H9 (cell line): ENCODE measurements at places on chromosomes 6 and 20.
A peak's percentile ranks its signal among the peaks of the same experiment; 100 is the strongest.

- peak; percentile 93 for DNase-seq
- no peak within 1 kb of the TSS for H3K27ac ChIP-seq
- no peaks in the 10 kb centered on the region for H3K27me3 ChIP-seq
- H3K36me3 ChIP-seq, result peaks cover 22% of the 10 kb centered on the region
- H3K4me3 ChIP-seq, result peak within 1 kb of the TSS; percentile 98
Measured at GRCh38 chr6:5260661-5261544, at the start of the genes FARS2 and LYRM4. FARS2 (plus strand) TSS chr6:5261513. LYRM4 (minus strand) TSS chr6:5260950; CDS start chr6:5260733, 217 bp downstream.

DNA sequence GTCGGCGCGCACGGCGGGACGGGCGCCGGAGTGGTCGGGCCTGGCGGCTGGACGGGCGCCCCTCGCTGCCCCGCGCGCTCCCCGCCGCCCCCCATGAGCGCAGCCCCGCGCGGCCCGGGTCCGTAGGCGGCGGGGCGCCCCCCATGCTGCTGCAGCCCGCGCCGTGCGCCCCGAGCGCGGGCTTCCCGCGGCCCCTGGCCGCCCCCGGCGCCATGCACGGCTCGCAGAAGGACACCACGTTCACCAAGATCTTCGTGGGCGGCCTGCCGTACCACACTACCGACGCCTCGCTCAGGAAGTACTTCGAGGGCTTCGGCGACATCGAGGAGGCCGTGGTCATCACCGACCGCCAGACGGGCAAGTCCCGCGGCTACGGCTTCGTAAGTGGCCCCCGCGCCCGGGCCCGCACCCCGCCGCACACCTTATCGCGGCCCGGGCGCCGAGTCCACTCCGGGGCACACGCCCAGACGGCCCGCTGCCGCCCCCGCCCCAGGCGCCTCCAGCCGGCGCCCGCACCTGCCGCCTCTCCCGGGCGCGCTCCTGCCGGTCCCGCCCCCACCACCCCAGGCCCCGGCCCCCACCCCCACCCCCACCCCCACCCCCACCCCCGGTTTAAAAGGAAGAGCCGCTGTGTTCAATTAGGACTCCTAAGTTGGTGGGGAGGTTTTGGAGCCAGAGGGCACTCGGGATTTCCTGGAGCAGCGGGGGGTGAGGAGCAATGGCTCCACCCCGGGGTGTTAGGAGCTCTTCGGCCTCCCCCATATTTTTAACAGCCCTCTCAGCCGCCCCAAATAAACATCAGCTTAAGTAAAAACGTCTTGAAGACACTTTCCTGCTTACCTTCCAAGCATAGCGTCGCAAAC is 474 bp downstream of the RBM38 start:
- H3K36me3 ChIP-seq, result peaks cover 32% of the 10 kb centered on the region
- no peak overlapping the region for H3K27ac ChIP-seq
- peak overlapping the region; percentile 83 for H3K4me3 ChIP-seq

- no peak for DNase-seq
- no peaks in the 10 kb centered on the region for H3K27me3 ChIP-seq
- no peak overlapping the region for H3K4me3 ChIP-seq
- H3K27ac ChIP-seq, result no peak overlapping the region
- no peaks in the 10 kb centered on the region for H3K4me1 ChIP-seq
Measured at GRCh38 chr20:16491294-16491905, 81.8 kb downstream of the KIF16B start.

DNA sequence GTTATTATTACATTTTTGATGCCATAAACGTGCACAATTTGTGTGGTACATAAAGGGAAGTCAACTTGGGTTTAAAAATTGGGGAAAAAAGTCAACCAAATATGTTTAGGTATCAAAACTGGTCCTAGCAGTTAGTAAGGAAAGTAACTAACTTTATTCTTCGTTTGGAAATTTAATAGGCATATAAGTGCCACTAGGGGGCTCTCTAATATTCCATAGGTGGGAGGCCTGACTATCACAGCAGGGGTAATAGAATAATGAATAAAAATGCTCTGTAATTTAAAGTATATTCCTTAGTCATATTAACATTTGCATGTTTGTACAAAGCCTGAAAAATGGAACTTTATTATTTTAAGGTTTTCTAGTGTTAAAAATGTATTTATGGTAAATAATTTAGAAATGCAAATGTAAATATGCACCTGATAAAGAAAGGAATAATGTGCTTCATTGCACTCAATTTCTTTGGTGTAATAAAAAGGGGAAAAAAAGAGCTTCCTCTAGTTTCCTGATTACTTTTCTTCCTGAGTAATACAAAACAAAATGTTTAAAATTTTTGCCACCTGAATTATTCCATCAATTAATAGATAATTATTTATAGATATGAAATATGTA is 125.7 kb upstream of the HDAC2 start:
- no peaks in the 10 kb centered on the region for H3K27me3 ChIP-seq
- no peak for DNase-seq
- no peak overlapping the region for H3K4me3 ChIP-seq
- H3K36me3 ChIP-seq, result no peaks in the 10 kb centered on the region
- H3K4me1 ChIP-seq, result no peaks in the 10 kb centered on the region

GRCh38 chr20:19889011-19889953 is 127.9 kb upstream of the NAA20 start:
- no peaks in the 10 kb centered on the region for H3K27me3 ChIP-seq
- H3K4me1 ChIP-seq, result no peaks in the 10 kb centered on the region; the same call in 1 of the 2 replicates
- no peak overlapping the region for H3K27ac ChIP-seq
- no peak overlapping the region for H3K4me3 ChIP-seq
- DNase-seq, result no peak

DNA sequence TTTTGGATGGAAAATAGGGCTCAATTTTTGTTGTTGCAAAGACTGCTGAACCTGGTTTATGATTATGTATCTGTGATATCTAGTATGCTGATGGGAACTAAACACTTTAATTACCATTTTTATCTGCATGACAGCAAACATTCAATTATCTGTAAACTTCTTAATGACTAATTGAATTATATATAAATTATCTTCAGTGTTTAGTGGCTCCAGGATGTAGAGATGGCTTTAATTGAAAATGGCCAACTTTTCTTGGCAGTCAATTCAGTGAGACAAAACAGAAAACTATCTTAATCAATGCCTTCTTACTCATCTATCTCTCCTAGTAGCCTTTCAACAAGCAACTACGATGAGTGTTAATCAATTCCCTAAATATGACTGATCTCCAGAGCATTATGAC is 591.3 kb downstream of the HACE1 start:
- no peak overlapping the region for H3K4me3 ChIP-seq
- H3K27ac ChIP-seq, result no peak overlapping the region
- no peaks in the 10 kb centered on the region for H3K27me3 ChIP-seq
- H3K4me1 ChIP-seq, result no peaks in the 10 kb centered on the region
- H3K36me3 ChIP-seq, result no peaks in the 10 kb centered on the region

- no peak overlapping the region for H3K27ac ChIP-seq
- no peak for DNase-seq
- H3K36me3 ChIP-seq, result no peaks in the 10 kb centered on the region
- no peaks in the 10 kb centered on the region for H3K27me3 ChIP-seq
- peaks cover 5% of the 10 kb centered on the region; the same call in 1 of the 2 replicates for H3K4me1 ChIP-seq
Measured at GRCh38 chr20:56957737-56958553, 308.5 kb downstream of the BMP7 start.

DNA sequence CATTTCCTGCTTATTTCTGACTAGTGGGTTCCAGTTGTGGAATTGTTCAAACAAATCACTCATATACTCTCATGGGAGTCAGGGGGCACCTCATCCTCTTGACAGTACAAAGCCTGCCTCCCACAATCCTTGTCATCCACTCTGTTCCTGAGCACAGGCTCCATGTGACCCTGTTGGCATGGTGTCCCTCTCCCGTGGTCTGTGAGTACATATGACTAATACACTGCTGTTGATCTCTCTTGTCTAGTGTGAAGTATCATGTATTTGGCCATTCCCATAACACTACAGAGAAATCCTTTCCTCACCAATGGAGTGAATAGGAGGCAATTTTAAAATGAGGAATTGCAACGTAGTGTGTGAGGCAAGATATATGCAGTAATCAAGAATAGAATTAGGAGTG is 185.3 kb downstream of the OGFRL1 start:
- H3K4me3 ChIP-seq, result no peak overlapping the region
- DNase-seq, result no peak
- no peaks in the 10 kb centered on the region; the same call in 1 of the 2 replicates for H3K4me1 ChIP-seq

GRCh38 chr6:18792866-18793265 is 405.7 kb downstream of the RNF144B start:
- H3K4me1 ChIP-seq, result no peaks in the 10 kb centered on the region
- no peak overlapping the region for H3K27ac ChIP-seq
- no peak overlapping the region for H3K4me3 ChIP-seq
- no peak for DNase-seq

DNA sequence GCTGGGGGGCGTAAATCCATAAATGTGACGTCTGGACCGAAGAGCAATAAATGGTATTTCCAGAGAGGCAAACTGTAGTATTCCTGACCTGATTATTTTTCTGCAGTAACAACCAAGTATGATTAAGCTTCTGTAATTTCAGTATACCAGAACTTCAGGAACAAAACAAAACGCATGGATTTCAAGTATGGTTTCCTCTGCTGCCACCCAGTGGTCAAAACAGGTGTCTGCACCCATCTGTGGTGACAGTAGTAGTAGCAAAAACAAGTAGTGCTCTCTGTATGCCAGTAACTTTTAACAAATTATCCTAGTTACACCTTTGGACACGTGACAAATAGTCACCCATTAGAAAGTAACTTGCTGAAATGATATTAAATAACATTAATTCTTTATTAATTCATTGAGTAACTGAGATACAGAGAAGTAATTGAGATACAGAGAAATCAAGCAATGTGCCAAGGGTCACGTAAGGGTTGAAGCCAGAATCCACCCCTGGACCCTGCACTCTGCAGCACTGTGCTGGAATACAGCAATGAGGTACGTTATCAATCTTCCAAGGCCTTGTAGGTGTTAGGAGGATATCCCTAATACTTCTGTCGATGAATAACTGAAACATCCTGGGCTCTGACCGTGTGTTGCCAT is 7.9 kb downstream of the CALHM4 start:
- no peaks in the 10 kb centered on the region for H3K36me3 ChIP-seq
- DNase-seq, result peak; percentile 68
- H3K4me3 ChIP-seq, result peak overlapping the region; percentile 17; the same call in 1 of the 2 replicates
- H3K27ac ChIP-seq, result no peak overlapping the region
- H3K4me1 ChIP-seq, result no peaks in the 10 kb centered on the region

GRCh38 chr6:37891072-37891471 is 71.5 kb downstream of the ZFAND3 start:
- H3K36me3 ChIP-seq, result peaks cover 2% of the 10 kb centered on the region; the same call in 1 of the 2 replicates
- no peaks in the 10 kb centered on the region for H3K4me1 ChIP-seq
- no peak overlapping the region for H3K4me3 ChIP-seq
- no peak overlapping the region for H3K27ac ChIP-seq

- no peaks in the 10 kb centered on the region for H3K27me3 ChIP-seq
- H3K4me3 ChIP-seq, result no peak overlapping the region
- no peaks in the 10 kb centered on the region; the same call in 2 of the 3 replicates for H3K36me3 ChIP-seq
Measured at GRCh38 chr6:73796881-73797280, 100.9 kb downstream of the CD109 start.

DNA sequence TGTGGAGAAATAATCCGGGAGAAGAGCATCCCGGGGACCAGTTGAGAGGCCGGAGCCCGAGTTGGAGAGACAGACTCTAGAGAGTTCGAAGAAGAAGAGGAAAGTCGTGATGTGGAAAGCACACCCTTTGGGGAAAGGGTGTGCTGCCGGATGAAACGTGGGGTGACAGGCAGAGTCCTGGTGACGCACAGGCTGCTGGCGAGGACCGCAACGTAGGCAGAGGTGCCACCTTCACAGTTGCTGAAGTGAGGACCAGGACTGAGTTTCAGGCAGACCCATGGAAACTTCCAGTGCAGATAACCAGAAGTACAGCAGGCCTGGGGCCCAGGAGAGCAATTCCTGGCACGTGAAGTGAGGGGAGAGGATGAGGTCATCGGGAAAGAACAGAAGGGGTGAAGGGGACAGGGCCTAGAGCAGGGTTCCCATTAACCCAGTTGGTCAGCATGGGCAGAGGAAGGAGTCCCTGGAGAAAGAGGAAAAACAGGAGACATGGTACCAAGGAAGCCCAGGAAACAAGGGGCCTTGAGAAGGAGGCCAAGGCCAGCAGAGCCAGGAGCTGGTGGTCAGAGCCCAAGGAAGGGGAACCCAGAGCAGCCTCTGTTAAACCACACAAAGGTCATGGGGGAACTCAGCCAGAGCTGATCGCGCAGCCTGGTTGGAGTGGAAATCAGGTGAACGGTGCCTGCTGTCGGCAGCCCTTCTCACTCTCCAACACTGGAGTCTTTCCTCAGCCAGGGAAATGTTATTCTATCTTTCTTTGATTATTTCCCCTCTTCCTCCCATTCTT is 84.1 kb downstream of the PRND start:
- H3K27ac ChIP-seq, result no peak overlapping the region
- H3K4me1 ChIP-seq, result no peaks in the 10 kb centered on the region
- H3K4me3 ChIP-seq, result no peak overlapping the region
- H3K36me3 ChIP-seq, result no peaks in the 10 kb centered on the region
- DNase-seq, result no peak

DNA sequence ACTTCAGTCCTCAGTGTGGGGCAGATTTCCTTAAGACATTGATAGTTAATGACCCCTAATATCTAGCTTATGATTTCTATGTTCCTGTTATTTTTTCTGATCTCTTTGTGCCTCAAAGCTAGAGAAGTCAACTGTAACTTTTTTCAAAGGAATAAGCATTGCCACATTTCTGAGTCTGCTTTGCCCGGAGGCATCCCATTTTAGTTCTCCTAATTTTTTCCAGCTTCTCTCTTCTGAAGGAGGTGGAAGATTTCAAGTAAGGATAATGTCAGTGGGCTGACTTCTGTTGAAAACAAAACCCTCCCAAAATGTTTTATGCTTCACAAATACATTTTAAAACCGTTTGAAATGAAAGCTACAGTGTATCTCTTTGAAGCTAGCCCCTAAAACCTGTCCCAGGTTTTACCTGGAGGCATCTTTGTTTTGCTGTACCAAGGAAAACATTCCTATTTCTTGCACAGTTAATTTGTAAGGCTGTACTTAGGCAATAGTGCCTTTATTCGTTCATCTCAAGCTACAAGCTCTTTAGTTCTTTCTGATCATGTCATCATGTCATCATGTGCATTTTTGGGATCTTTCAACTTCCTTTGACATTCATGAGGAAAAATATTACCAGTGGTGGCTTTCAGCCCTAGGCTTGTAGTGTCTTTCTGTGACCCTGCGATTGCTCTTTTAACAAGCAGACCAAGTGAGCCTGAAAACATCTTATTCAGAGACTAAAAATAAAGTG is 45.7 kb downstream of the TSPYL4 start:
- H3K4me1 ChIP-seq, result no peaks in the 10 kb centered on the region
- no peak overlapping the region for H3K4me3 ChIP-seq
- H3K27me3 ChIP-seq, result no peaks in the 10 kb centered on the region
- H3K36me3 ChIP-seq, result no peaks in the 10 kb centered on the region
- no peak overlapping the region for H3K27ac ChIP-seq

GRCh38 chr20:47326658-47327268 is 29.7 kb downstream of the ZMYND8 start:
- H3K27ac ChIP-seq, result no peak overlapping the region
- H3K4me1 ChIP-seq, result peaks cover 24% of the 10 kb centered on the region; the same call in 1 of the 2 replicates
- H3K4me3 ChIP-seq, result 0 out of 3 replicates have a peak overlapping the region, but pooled peaks have one; percentile 2
- peaks cover 32% of the 10 kb centered on the region for H3K36me3 ChIP-seq
- H3K27me3 ChIP-seq, result no peaks in the 10 kb centered on the region

GRCh38 chr6:139060332-139060731 is 31.8 kb downstream of the ABRACL start:
- no peak for DNase-seq
- H3K27me3 ChIP-seq, result no peaks in the 10 kb centered on the region
- no peak overlapping the region for H3K4me3 ChIP-seq
